Cardiac fibroblast (primary cell): ENCODE measurements at places on chromosomes 2 and 18.

DNA sequence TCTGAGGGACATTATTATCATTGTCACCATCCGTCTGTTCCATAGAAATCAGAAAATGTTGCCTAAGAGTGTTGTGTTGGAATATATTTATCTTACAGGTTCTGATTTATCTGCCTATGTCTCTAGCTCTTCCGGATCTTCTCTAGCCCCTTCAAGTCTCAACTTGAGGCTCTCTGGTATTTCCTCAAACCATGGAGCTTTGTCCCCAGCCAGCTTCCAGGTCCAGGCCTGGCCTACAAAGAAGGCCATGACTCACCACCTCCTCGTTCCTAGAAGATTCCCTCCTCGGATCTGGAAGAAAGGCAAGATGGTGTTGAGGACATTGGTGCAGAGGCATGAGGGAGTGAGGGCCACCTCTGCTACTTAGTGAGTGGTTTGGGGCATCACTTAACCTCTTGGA, 122.1 kb upstream of the TRIB2 start:
- no peak for DNase-seq

- DNase-seq, result no peak
These were observed 183.1 kb upstream of the SH3BP4 start for GRCh38 chr2:234768608-234769196.

DNA sequence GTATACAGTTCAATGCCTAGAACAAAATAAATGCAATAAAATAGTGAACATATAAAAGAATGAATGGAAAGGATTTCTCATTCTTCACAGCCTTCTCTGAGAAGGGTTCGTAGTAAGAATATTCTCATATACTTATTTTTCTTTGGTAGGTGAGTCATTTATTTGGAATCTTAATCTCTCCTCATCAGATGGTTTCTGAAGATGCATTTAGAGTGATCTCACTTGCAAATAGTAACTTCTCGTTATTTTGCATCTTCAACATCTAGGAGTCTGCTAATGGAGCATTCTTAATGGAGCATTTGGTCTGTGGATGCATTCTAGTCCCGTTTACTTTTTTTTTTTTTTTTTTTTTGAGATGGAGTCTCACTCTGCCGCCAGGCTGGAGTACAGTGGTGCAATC, 3.9 kb downstream of the UBXN4 start:
- DNase-seq, result peak; percentile 17

GRCh38 chr2:19835781-19836281, 66.0 kb downstream of the TTC32 start:
- DNase-seq, result no peak

DNA sequence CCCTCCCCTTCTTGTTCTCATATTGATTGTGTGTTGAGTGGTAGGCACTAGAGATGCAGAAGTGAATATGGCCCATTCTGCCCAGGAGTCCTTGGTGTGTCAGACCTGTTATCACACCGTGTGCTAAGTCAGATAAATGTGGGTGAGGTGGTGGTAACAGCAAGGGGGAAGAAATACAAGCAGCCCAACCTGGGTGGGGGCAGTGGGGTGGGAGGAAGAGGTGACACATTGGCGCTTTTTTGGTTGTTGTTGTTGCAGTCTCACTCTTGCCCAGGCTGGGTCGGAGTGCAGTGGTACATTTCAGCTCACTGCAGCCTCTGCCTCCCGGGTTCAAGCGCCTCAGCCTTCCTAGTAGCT, 12.8 kb downstream of the B3GNT2 start:
- no peak for DNase-seq

DNA sequence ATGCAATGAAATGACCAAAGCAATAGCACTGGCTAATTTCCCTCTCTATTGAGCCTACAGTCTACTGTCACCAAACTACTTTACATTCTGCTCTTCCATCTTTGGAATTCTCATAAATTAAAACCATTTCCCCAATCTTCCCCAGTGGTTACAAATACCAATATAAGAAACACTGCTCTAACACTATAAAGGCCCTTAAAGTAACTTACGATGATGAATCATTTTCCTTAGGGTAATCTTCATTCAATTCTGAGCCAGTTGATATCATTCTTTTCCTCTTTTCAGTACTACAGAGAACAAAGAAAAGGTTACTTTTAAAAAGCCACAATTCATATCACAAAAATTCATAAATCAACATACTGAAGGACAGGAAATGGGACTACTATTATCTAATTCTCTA, 22.1 kb downstream of the USP37 start:
- DNase-seq, result no peak

DNA sequence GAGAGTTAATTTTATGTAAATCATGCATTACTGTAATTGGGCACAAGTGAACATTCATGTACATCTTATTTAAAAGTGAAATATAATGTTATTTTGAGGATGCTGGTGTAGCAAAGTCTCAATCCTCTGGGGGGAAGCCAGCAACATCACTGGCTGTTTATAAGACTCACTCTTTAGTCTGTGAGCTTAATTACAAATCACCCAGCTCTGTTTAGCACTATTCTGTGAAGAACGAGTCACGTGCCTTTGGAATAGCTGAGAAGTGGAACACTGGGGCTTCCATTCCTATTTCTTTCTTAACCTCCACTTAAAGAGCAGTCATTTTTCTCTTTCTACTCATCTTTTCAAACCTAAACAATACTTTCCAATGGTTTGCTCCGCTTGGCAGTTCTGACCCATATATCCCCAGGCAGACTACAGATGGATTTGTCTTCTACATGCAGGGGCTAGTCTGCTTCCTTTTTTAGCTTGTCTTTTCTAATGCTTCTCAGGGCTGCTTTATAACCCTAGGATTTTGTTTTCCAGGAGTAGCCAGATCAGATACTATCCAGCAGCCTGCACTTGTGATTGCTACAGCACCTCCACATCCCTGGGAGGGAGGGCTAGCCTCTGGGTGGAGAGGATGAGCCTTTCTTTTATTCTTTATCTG, 95.3 kb upstream of the CAVIN2 start:
- no peak for DNase-seq

DNA sequence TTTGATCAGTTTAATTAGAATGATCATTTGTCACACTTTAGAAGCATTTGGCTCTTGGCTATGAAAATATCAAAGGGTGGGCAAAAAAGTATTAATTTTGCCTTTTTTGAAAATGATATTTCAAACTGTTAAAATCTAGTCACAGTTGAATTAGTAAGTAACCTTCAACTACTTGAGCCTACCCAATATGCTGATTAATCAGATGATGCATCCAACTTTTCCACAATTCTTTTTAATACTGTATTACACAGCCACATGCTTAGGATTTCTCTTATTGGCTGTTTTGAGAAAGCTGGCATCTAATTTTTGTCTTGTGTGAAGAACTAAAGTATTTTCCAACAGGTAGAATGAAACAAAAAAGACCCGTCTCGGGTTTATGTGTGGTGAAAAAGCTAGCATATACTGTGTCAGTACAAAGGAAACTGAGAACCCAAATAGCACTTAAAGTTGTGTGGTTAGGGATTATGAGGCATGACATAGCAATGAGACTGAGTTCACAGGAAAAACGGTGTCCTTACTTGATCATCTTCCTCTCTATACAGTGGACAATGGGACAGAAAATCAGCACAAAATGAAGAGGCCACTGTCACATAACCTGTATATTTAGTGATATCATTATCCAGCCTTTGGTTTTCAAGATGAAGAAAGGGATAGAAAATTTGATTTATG, 11.7 kb downstream of the OSBPL6 start:
- DNase-seq, result no peak

- no peak for DNase-seq
These were observed 67.1 kb downstream of the ABCG8 start for GRCh38 chr2:43905871-43906270.

GRCh38 chr2:201157694-201158093, 25.2 kb upstream of the CASP10 start:
- peak; percentile 34 for DNase-seq

GRCh38 chr2:19806591-19806990, 95.2 kb downstream of the TTC32 start:
- no peak for DNase-seq

GRCh38 chr2:11830708-11831301, 84.4 kb downstream of the LPIN1 start:
- no peak for DNase-seq

DNA sequence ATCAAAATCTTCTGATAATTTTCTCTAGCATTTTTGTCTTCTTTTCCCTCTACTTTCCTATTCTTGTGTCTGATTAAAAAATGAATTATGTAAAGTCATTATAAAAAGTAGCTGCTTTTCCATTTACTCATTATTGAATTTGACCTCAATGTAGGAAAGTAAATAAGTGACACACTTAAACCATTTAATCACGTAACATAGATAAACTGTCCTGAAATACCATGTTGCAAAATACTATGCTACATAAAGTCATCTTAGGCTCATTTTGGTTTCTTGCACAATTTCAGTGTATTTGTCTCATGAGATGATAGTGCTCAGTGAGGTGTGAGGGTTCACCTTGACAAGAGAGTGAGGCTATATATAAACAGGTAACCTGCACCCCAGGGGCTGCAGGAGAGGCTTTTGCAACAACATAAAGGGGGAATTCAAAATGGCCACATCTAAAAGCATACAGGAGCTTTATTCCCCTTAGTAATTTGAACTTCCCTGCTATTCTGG, 502.7 kb downstream of the RNF144A start:
- no peak for DNase-seq

DNA sequence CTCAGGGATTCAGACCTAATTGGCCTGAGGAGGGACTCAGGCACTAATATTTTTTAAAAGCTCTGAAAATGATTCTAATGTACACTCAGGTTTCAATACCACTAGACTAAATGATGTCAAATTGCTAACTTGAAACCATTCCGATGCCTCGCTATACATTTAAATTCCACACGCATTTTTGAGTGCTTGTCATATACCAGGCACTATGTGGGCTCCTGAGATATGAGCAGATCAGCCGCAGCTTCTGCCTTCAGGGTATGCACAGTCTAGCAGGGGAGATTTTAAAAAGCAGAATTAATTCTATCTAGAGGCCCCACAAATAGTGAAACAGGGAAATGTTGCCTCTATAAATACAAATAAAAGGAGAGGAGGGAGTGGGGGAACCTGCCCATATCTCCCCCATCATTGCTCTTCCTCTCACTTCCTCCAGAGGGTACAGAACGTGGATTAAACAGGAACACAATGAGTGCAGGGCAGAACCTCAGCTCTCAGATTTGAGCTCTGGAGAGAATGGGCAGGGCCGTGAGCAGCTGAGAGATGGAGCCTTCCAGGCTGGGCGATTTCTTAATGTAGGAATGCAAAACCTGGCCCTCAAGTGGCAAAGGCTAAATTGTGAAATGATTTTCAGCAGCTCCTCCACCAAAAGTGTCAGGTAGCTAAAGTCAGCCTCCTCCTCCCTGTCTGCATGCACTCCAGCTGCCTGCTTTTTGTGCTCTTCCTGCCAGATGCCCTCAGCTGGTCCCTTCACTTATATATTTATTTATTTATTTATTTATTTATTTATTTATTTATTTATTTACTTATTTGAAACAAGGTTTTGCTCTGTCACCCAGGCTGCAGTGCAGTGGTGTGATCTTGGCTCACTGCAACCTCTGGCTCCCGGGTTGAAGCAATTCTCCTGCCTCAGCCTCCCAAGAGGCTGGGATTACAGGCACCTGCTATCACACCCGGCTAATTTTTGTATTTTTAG, 24.6 kb upstream of the LBH start:
- no peak for DNase-seq

- DNase-seq, result peak; percentile 99
These were observed 182.0 kb downstream of the TCF4 start for GRCh38 chr18:55405893-55406406.

DNA sequence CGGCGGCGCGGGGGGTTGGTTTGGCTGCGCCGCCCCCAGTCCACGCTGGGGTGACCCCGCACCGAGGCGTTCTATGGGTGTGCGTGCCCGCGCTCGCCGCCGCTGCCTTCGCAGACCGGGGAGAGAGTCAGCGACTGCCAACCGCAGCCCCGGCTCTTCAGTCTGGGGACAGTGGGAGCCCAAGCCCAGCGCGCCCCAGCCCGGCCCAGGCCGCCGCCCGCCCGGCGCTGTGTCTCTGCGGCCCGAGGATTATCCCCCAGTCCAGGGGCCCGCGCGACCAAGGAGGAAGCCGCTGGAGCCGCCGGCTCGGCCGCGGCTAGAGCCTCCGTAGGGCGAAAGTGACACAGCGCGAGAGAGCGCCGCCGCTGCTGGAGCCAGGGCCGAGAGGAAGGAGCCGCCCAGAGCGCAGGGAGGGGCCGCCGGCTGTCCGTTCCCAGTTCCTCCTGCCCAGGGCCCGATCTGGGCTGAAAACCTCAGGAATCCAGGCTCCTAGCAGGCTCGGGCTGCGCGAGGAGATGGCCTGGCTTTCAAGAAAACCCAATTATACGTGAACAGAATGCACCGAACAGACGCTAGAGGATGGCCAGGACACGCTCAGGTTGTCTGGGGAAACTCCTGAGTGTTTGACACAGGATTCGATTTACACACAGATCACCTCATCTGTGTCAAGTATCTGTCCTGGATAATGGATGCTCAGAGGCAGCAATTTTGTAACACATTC, 2.4 kb downstream of the CTIF start:
- peak; percentile 77 for DNase-seq

GRCh38 chr2:182565911-182566567, 139.2 kb upstream of the PDE1A start:
- no peak for DNase-seq

DNA sequence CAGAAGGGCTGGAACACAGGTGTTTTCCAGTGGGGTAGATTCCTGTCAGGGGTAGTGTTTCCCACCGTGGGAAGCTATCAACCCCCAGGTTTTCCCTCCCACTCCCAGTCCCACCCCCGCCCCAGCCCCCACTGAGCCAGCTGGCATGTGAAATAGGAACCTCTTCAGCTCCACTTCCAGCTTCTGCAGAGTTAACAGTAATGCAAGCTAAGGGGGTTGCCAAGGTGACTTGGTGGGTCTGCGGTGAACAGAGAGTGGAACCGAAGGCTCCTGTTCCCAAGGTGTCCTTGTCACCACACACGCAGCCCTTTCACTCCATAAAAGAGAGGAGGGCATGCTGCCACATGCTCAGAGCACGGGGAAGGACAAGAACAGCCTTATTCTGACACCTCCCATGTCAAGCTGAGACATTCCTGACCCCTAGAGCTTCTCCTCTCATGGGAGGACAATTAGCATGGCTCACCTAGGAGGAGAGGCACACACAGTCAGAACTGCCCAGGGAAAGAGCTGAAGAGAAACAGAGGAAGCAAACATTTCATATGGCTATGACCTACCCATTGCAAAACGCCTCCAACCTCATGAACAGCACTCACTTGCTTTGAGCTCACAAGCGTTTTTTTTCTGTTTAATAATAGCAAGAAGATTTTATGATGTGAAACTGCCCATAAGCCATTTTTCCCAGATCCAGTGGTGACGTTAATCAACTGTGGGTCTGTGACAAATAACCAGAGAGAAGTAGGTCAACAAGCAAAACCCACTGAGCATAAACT, 39.8 kb upstream of the TBC1D8 start:
- no peak for DNase-seq

GRCh38 chr2:28354920-28355520, 37.6 kb upstream of the FOSL2 start:
- no peak for DNase-seq

GRCh38 chr18:50158866-50159653, 35.9 kb downstream of the MYO5B start:
- no peak for DNase-seq

DNA sequence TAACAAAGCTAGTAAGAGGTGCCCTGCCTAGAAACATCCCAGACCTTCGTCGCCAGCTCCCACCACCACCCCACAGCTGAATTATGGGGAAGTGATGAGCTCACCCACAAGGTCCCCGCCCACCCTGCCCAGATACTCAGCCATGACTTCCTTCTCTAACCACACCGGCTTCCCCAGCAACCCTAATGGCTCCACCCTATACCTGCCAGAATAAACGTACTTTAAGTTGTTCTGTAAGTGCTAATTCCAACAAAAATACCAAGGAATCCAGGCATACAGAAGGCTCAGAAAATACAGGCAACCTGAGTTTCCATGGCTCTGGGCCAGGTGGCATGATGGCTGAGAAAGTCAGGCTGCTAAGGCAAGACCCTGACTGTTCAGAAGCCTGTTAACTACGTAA, 39.1 kb downstream of the TMEM163 start:
- DNase-seq, result no peak
